ENCODE measurements at places on chromosomes 4 and X. TPM values are rescaled to one million over a fixed set of nuclear protein-coding genes. Genes with fewer than 3 reads are reported as not detected.

- no peak for DNase-seq
Observed at GRCh38 chrX:109441266-109441665, 40.6 kb downstream of the GUCY2F start.

GRCh38 chr4:14254926-14255325, 627.4 kb upstream of the BOD1L1 start:
- DNase-seq = no peak

DNA sequence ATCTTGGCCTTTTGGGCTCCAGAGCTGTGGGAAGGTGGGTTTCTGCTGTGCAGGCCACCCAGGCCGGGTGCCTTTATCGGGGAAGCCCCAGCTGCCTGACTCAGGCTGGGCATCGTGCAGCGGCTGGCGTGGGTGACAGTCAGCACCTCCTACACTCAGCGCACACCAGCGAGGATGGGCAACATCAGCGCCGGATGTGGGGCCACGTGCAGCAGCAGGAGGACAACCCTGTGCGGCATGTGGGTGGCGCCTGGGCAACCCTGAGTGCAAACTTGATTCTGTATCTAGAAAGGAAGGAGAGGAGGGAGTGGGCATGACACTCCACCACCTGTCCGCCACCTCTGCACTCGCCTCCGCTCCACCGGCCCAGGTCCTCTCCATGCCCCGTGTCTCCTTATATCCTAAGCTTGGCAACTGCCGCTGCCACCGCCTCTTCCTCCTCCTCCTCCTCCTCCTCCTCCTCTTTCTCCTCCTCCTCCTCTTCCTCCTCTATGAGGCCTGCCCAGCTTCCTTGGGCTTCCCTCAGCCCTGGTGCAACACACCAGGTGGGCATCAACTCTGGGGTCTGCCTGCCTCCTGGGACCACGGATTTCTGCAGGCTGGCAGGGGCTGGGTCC, 107.4 kb upstream of the AFAP1 start:
- no peak for DNase-seq

Gene SCARB2
- 96.3 TPM for total RNA-seq

DNA sequence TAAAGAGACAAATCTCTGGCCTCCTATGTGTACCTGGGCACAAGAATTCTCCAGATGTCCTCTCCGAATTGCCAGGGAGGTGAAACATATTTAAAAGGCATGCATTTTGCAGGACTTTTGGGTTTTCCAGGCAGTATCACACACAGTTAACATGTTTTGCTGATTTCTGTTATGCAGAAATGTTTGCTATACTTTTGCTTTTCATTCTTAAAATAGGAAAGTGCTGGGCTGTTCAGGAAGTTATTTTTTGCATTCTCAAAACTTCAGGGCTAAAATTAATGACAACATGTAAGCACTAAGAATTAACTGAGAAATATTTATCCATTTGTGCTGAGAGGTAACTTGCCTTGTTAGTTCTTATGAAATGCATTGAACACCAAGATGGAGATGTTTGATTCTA, 390.7 kb upstream of the CTSO start:
- DNase-seq = no peak

GRCh38 chrX:6983207-6983955, 164.1 kb upstream of the STS start:
- DNase-seq = no peak

- peak; percentile 60 for DNase-seq
Observed at GRCh38 chr4:42396752-42397634, at the start of gene SHISA3. TSS of gene SHISA3 (plus strand) at chr4:42397488. CDS start at chr4:42398057, 569 bp downstream.

DNA sequence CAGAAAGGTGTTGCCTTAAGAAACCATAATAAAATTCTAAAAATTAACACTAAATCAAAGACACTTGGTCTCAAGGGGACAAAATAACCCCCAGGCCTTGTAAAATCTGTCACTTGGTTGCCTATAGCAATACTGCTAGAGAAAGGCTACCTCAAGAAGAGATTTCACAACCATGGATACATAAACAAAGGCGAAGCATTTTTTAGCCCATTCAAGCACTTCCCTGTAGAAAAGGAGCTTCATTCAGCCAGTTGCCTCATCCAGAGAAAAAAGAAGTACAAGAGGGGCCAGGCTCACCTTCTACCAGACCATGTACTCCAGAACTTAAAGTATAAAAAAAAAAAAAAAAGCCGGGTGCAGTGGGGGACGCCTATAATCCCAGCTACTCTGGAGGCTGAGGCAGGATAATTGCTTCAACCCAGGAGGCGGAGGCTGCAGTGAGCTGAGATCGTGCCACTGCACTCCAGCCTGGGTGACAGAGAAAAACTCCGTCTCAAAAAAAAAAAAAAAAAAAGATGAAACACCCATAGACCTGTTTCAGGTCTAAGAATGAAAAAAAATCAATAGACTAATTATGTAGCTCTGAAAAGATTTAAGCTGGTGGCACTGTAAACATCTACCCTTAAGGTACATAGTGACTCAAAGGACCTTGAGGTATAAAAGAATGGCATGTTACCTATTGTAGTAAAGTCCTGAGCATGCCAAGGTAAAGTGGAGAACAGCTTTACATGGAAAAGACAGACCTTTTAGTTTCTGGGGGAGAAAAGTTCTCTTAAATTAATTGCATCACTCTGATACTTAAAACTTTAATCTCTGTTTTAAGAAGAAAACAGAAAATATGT, 18.0 kb downstream of the RUFY3 start:
- DNase-seq = no peak

- peak; percentile 38 for DNase-seq
Observed at GRCh38 chr4:105894660-105895582, at the start of gene NPNT. TSS of gene NPNT (plus strand) at chr4:105895471. CDS start at chr4:105895653, 182 bp downstream.

DNA sequence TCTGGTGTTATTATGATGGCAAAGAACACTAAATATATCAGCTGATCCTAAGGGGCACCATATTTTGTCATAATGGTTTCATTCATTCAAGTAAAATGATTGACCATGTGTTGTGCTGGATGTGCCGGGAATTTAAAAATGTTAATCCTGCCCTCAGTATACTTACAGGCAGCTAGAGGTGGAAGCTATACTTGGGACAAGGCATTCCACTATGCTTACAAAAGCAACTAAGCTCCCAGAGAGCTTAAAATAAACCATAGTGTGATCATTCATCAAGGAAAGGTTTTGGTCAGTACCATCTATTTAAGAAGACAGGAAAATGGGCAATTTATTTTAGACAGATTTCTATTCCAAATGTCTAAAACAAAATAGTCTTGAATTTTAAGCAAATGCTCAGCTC, 46.4 kb downstream of the NR3C2 start:
- DNase-seq = no peak

DNA sequence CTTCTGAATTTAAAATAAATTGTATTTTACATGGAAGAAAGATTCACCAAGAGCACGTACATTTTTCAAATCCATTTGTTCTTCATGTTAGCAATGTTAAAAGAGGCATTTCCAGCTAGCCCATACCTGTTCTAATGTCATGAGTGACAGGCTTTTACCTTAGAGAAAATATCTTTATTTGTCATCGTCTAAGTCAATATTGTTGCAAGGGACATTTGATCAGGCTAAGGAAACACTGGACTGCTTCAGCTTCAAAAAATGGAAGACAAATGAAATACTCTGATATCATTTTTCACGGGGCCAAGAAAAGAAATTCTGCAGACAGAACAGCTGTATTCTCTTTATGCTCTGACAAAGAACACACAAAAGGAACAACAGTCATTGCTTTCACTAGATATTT, 207.7 kb downstream of the RCHY1 start:
- DNase-seq = no peak

Gene UCHL1
- total RNA-seq = 9.5 TPM

DNA sequence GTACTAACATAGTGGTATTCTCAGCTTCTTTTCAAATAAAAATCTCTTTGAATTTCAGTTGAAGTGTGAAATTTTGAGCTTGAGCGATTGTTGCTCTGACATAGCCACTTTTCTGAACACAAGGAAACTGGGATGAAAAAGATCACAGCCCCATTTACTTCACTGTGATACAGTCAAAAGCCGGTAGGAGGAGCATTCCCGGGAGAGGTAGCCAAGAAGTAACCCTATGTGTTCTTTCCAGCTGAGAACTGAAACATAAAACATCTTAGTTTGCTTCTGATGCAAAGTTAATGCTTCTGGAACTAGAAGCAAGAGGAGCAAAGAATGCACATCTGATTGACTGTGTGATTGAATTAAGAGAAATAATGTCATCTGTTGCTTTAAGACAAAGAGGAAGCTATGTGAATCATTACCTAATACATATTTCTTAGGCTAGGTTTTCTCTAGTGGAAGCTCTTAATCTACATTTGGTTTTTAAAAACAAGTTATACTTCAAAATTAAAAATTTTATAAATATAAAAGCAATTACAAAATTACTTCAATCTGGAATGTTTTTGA, 88.3 kb upstream of the UNC5C start:
- DNase-seq = no peak
